Activated CD4-positive, alpha-beta T cell treated with anti-CD3 and anti-CD28 coated beads, Interleukin-2, Interleukin-6, amounts not matched to agents 100 ng/mL and 50 ng/mL, durations not matched to agents 16 hours and 8 hours (primary cell): ENCODE measurements at places on chromosomes 6 and 20.
A peak's percentile ranks its signal among the peaks of the same experiment; 100 is the strongest.

DNA sequence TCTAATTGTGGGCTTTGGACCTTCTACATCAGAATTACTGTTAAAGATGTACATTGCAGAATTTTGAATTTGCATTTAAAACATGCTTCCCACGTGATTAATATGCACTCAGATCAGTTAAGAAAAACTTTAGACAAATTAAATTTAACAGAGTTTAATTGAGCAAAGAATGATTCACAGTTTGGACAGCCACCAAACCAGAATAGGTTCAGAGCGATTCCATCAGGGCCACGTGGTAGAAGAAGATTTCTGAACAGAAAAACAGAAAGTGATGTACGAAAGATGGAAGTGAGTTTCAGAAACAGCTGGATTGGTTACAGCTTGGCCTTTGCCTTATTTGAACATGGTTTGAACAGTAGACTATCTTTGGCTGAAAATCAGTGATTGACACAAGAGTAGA, 704.2 kb upstream of the MAP3K7 start:
- DNase-seq = no peak

DNA sequence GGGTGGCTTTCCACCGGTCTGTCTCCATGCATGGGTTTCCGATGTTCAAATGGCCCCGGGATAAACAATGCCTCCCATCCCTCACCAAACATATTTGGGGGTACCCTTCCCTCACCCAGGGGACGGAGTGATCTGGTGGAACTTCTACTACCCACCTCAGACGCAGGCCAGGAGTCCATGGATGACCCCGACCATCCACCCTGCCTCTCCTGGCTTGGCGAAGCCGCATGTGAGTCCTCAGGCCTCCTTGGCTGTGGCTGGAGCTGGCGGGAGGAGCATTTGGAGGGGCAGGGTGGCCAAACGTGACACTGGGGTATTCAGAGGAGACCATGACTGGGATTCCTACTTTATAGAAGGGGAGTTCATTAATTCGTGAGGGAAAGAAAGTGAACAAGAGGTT, 45.9 kb upstream of the FRMD1 start:
- no peak for DNase-seq

DNA sequence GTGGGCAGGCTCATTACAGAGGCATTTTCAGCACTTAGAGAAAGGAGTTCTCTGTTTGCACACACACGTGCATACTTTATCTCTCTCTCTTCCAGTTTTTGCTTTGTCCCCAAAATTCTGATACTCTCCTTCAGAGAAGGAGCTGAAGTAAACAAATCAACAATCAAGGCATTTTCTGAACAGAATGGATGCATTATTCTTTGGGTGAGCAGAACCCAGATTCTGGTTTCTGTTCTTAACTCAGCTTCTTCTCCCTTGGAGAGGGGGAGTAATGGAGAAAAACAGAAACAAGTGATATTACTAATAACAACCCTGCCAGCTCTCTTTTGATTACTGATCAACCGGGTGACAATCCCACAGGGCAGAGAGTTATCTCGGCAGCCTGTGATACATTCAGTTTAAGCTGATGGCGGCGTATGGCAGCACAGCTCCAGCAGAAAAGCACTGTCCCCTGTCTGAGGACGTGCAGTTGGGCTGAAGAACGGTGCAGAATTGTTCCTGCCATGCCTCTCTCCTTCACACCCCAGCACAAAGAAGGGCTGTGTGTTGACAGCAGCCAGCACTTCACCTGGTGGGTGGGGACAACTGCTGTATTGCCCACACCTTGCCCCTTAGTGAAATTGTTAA, 47.3 kb upstream of the SASH1 start:
- no peak for DNase-seq

- DNase-seq = no peak
These were observed 94.2 kb downstream of the RREB1 start for GRCh38 chr6:7201732-7202541.

DNA sequence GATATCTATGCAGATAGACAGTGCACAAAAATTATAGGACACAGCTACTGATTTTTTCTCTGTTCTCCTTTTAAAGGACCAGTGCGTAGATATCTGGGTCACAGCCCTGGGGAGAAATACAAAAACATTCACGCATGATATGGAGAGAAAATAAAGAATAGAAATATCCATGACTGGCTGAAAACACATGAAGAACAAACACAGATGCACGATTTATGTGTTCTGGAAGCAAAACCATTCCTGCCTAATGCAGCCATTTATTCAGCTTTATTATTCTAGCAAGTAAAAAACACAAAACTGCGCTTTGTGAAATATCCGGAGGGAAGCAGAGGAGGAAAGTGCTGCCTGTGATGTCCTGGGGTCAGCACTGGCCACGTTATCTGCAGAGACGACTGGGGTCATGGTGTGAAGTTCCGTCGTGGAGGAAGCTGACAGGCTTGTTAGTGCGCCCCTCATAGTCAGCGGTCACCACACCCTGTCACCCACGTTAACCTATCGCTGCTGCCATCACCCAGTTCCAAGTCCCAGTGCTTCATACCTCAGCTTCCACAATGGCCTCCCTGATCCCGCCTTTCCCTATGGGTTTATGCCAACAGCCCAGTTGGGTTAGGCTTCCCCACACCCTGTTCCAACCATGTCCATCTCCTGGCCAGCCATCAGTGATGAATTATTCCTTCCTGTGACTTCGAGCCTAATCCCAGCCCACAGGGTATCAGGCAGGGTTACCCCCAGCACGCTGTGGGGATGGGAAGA, 86.6 kb upstream of the RPS6KA2 start:
- no peak for DNase-seq

- no peak for DNase-seq
These were observed 12.3 kb downstream of the CST5 start for GRCh38 chr20:23867152-23867776.

GRCh38 chr6:150099546-150099945, 30.6 kb upstream of the ULBP3 start:
- DNase-seq = no peak

GRCh38 chr6:169396554-169397163, 143.0 kb upstream of the THBS2 start:
- no peak for DNase-seq

- DNase-seq = no peak
These were observed 172.0 kb downstream of the COL9A1 start for GRCh38 chr6:70130865-70131264.

- no peak for DNase-seq
These were observed 222.9 kb downstream of the DLL1 start for GRCh38 chr6:170067923-170068360.

DNA sequence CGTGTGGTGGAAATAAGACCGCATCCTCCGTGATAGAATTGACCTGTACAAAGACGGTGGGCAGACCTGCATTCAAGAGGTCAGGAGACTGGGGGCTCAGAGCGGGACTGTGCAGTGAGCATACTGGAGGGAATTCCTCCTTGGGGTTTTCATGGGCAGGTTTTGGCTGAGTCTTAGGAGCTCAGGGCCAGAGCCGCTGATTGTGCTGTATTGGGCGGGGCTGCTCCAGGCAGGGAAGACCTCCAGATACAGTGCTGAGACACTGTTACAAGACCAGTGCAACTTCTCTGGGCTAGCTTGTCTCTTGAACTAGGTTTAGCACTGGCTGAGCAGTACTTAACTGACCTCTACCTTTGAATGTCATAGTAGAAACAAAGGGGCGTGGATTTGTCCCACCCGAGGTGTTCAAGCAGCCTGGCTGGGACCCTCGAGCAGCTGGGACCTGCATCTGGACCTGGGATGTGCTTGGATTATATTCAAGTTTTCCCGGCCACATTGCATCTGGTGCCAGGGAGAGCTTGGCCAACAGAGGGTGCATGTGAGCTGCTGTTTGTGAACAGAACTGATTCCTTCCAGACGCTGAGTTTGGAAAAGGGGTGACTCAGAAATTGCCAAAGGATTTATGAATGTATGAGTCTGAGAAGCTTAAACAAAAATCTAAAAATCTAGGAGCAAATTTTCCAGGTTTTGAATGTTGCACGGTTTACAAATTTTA, 33.4 kb upstream of the SLC22A1 start:
- DNase-seq = no peak

DNA sequence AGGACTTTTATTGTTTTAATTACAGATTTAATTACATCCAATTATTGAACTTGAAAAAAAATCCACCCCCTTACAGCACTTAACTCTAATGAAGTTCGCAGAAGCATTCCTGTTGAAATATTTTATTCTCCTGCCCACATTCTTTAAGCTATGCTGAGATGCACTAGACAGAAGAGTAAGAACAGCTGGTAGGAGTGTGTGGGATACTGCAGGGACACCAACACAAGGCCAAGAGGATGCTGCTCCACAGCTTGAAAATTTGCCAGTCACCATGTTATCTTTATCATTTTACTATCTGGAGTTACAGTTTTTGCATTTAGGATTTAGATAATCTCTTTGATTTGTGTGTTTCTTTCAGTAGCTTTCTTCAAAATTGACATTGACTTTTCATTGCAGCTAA, 180.7 kb downstream of the EPHA7 start:
- DNase-seq = no peak

DNA sequence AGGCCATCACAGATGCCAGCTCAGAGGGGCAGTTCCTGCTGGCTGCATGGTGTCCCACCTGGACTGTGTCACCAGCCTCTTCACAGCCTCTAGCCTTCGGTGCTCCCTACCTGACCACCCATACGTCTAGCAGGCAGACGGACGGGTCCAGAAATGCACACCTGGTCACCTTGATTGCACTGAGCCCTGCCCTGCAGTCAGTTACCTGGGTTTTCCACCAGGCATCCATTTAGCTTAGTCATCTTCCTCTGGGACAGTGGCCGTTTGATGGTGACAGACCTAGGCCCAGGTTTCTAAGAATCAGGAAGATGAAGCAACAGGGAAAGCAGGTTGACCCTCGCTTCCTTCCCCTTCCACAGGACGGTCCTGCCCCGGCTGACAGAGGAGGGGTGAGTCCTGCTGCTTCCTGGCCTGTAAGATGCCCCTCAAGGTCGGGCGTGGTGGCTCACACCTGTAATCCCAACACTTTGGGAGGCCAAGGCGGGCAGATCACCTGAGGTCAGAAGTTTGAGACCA, 9.8 kb upstream of the BPI start:
- DNase-seq = no peak

GRCh38 chr6:87237804-87238203, 82.4 kb downstream of the ZNF292 start:
- peak; percentile 5 for DNase-seq
